ENCODE measurements at places on chromosomes 11 and 22.

DNA sequence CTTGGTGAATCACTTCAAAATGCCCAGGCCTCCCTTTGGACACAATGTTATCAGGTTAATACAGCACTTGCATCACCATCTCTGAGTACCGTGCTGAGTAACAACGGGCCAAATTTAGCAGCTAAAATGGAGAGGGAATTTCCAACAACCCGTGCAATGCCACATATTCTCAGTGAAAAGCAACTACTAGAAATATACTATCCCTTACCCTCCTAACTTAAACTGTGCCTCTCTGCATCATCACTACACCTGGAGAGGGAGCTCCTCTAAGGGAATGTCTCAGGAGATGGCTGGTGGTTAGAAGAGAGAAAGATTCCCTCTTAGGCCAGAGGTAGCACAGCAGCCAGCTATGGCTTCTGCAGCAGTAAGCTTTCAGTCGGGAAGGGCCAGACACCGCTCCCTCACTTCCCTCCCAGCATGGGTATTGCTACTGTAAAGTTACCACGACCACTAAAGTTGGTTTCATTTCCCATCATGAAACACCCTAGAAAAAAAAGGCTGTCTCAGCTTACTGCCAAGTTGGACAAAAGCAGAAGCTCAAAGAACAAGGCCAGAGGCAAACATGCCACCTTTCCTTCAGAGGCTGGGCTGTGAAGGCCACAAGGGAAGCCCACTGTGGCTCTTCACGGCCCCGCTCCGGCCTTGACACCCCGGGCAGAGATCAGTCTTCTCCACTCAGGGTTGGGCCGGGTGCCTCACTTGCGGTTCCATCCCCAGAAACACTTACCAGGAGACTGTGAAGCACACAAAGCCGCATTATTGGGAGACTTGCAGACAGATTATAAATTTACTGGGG is 3.9 kb downstream of the MAML2 start:
- no peak for DNase-seq

GRCh38 chr11:26976389-26976788 is 17.5 kb upstream of the FIBIN start:
- no peak for DNase-seq

- DNase-seq = no peak
Measured at GRCh38 chr22:43542681-43543521, 131.1 kb downstream of the MPPED1 start.

- DNase-seq = no peak
Measured at GRCh38 chr11:43585877-43586608, 94.5 kb upstream of the HSD17B12 start.

- DNase-seq = no peak
Measured at GRCh38 chr22:48650323-48651035, 1177.2 kb downstream of the BRD1 start.

DNA sequence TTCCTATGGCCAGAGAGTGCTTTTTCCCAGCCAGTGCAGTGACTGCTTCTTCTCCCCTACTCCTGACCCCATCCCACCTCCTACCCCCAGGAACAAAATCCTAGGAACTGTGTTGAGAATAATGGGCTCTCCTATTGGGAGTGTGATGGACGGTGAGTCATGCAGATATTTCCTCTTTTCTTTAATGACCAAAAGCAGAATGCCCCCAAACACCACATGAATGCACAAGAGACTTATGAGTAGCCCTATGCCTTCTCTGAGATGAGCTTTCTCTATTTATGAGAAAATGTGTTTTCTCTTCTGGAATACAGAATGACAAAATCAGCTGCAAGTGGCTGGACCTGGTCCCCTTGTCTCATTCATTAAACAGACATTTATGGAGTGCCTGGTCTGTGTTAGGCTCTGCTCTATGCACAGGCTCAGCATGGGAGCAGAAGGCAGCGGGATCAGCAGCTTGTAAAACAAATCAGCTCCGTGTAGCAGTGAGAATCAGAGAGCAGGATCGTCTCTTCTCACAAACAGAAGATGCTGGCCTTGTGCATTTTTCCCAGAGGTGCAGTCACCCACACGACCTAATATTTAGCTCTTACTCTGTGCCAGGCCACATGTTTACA is 47.5 kb upstream of the GALNT18 start:
- no peak for DNase-seq

DNA sequence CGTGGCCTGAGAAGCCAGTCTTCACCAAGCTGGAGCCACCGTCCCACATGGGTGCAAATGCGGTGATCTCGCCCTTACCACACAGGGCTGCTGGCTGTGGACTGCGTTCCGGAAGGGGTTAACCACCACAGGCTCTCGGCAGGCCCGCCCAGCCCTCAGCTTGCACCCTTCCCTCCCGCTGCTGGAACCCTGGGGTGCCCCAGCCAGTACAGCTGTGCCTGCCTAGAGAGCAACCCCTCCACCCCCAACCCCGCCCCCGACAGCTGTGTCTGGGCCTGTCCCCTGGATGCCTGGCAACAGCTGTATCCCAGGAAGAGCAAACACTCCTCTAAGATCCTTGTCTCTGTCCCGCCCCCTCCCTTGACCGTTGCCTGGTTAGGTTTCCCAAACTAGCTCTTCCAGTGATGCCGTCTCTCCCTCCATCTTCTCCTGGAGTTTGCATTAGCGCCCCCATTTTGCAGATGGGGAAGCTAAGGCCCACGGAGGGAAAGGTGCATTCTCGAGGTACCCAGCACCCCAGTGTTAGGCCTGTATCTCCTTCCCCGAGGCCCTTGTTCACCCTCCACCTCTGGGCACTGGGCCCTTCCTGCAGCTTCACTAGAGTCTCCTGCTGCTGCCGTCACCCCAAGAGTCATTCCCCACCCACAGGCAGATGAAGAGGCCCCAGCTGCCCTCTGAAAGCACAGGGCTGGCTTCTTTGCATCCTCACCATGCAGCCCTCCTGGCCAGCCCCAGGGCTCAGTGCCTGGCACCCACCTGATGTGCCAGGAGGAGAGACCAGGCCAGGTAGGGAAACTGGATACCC is 12.6 kb upstream of the COX8A start:
- DNase-seq = no peak

DNA sequence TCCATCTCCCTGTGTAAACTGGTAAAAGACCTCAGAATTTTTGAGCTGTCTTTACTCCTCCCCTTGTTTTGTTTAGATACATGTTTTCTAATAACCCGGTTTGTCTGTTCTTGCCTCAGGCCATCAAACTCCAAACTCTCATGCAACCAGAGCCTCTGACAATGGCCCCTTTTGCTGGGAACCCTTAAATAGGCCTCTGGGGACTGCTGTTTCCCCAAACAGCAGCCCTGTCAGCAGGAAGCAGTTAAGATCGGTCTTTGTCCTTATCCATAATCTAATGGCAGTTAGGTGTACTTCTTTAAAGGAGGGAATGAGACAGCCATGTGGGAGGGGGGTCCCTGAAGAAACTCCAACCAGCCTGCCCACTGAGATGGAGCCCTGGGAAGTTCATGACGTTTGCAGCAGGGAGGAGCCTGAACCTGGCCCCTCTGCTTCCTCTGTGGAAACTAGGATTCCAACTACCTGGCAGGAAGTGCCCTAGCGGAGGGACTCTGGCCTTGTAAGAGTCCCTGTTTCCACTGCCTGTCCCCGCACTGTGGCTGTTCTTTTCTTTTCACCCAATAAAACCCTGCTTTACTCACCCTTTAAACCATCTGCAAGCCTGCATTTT is 1354.4 kb downstream of the LRRC4C start:
- DNase-seq = no peak

- DNase-seq = no peak
Measured at GRCh38 chr22:29457730-29458129, 19.3 kb downstream of the RFPL1 start.

DNA sequence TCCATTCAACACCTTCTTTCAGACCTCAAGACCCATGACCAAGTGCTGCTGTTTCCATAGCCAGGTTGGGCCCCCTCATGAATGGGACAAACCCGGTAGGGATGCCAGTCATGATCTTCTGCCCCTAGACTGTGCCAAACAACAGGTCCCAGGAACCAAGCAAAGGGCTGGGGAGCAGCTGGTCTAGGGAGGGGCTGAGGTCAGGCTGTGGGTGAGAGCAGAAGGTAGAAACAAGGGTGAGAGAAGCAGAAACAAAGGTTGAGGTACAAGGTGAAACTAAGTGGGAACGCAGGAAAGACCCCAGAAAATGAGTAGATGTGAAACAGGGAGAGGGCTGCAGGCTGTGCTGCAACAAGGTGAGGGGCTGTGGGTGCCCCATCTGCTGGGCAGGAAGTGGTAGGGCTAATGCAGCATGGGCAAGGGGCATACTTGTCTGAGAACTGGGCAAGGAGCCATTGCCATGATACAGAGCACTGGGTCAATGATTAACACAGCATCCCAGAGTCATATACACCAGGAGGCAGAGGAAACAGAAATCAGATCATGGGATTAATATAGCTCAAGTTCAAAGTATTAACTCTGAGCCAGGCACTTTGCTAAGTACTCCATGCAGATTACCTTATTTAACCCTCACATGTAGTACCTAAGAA is 45.9 kb downstream of the SLC1A2 start:
- DNase-seq = no peak

- DNase-seq = no peak
Measured at GRCh38 chr22:45064313-45065278, 54.8 kb upstream of the PHF21B start.

DNA sequence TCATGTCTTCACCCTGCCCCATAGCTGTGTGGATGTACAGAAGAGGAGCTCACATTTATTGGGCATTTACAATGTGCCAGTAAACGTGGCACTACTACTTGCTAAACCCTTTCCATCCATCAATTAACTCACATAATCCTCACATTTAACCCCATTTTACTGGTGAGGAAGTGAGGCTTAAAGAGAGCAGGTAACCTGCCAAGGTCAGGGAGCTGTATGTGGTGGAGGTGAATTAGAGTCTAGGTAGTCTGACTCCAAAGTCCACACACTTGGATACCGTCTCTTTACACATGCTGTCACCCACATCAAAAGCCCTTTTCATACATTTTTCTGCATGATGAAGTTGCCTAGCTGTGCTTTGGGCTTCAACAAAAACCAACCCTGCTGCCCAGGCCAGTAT is 10.8 kb downstream of the PLEKHA7 start:
- no peak for DNase-seq

GRCh38 chr11:79087238-79087960 is 353.4 kb downstream of the TENM4 start:
- DNase-seq = no peak

GRCh38 chr11:71076525-71077304 is 175.7 kb downstream of the SHANK2 start:
- DNase-seq = no peak

- DNase-seq = no peak
Measured at GRCh38 chr11:133501643-133502539, 30.4 kb downstream of the OPCML start.

DNA sequence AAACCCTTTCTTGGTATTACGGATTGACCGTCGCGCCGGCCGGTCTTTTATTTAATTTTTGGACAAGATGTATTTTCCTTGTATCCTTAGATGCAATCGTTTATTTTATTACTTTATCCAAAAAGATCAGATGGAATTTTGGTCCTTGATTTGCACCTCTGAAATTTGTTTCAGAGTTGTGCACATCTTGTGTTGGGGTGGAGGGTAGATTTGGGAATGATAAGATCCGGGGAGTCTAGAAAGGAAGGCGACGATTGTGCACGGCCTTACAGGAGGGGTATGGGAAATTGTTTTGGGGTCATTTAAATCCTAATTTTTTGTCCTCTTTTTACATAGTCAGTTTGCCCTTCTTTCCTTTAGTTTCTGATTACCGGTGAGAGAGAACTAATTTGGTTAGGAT is 1.4 kb downstream of the KDM2A start:
- DNase-seq = no peak

DNA sequence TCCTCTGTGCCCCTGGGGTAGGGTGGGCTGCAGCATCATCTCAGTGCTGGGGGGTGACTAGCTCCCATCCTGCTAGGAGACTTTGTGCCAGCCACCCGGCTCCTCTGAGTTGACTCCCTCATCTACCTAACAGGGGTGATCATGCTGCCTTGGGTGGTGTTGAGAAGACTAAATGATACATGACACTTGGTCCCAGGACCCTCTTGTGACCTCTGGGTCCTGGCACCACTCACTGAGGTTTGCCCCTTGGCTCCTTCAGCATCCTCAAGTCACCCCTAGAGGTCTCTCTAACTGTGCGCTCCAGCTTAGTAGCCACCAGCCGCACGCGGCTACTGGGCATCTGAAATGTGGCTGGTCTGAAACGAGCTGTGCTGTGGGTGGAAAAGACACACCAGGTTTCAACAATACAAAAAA is 72.1 kb downstream of the LRRC32 start:
- no peak for DNase-seq

DNA sequence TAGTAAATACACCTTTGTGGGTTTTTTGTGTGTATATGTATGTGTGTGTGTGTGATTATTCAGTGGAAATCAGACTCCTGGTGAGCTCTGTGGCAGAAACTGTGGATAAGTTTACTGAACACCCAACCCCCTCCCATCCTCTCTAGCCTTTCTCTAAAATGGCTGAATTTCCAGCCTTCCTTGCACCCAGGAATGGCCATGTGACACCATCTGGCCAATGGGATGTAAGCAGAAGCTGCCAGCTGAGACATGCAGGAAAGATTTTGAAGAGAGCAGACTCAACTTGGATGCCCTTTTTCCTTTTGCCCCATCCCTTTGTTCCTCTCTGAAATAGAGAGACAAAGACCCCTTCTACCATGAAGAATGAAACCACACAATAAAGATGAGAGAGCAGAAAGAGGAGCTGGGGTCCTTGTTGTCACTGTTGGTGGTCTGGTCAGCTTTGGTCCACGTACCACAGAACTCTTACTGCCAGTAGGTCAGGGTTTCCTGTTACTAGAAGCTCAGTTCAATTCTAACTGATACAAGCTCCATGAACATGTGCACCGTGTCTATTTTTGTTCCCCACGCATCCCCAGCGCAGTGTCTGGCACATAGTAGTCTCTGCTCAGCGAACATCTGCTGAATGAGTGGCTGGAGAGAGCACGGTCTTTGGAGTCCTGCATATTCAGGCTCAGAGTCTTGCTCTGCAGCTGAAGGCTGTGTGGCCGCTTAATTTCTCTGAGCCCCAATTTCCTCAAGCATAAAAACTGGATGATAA is 57.5 kb downstream of the SEZ6L start:
- DNase-seq = no peak

DNA sequence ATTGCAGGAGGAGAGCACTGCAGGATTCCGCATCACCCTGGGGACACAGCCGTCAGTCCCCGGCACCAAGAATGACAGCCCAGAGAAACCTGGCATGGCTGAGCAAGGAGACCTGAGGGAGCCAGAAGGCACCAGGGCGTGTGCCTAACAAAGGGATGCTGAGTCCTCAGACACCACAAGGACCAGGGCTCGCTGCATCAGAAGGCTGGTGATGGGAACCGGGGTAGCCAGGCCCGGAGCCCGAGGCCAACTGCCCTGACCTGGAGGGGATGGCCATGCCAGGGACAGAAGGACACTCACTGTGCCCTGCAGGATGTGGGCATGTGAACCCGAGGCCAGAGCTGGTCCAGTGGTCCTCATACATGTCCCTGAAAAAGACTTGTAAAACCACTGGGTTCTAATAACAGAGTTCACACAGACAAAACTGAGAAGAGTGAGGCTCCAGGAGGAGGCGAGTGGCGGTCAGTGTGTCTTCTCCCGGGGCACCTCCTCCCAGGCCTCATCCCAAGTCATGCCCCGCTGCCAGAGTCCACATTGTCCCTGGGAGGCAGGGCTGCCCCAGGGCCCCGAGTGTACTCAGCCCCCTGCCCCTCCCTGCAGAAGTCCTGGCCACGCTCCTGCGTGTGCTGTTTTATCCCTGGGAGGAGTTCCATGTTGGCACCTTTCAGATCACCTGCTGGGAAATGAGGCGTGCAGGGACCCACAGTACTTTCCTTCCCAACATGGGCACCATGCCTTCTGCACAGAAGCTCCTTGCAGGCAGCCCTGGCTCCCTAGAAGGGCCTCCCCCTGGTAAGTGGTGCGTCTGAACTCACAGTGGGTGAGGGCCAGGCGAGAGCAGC is 42.5 kb downstream of the TBX1 start:
- no peak for DNase-seq
